ENCODE measurements at places on chromosomes 16 and 17.

DNA sequence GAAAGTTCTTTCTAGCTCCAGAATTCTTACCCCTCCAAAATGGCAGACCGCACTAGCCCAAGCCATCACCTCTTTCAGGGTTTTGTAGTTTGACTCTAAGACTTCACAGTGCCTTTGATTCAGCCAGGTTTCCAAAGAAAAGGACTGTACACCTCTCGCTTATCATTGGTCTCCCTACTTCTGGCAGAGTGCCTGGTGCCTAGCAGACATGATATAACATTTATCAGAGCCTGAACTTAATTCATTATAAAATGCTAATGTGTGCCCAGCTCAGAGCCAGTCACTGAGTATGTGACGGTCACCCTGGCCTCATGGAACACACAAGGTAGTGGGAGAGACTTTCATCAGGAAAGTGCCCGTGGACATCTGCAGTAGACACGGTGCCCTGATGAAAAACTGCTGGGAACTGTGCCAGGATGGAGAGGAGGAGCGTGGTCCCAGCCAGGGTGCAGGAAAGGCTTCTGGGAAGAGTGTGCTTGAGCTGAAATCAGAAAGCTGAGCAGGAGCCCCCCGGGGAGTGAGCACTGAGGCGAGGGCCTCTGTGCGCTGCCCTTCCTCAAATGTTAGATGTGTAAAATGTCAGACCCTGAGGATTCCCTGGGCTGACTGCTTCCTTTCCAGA, 34.3 kb upstream of the LGALS9 start:
- no peak for DNase-seq

DNA sequence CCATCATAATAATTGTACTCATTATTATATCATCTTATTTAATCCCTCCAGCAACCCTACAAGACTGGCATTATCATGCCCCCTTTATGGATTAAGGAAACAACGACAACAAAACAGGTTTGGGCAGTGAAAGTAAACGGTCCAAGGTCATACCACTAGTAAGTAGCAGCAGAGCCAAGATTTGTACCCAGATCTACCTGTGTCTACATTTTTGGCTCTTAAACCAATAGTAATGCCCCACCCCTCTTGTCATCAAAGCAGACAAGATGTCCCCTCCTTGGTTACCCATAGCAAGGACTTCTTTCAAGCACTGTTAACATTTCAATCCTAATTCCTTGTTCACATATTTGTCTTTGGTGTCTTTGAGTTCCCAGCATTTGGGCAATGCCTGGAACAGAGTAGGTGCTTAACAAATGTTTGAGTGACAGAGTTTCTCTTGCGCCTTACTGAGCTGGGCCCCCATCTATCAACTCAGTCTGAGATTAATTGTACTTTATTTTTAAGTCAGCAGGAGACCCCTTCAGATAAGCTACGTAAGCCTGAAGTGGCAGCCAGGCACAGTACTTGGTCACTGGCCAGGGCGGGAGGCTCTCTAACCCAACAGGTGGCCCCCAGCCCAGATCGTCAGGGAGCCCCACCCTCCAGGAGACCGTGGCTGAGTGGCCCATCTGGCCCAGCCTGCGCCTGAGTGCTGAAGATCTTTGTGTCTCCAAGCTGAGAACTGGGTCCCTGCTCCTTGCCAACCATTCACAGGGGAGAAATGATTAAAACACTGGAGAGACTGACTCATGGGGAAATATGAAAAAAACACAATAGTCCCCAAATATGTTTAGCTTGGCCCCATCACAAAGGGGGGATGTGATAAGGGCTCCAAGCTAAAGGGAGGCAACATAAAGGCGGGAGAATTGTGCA, 75.8 kb downstream of the AXIN2 start:
- no peak for DNase-seq

- DNase-seq, result no peak
These were observed 394.1 kb upstream of the TNRC6C start for GRCh38 chr17:77564278-77564920.

DNA sequence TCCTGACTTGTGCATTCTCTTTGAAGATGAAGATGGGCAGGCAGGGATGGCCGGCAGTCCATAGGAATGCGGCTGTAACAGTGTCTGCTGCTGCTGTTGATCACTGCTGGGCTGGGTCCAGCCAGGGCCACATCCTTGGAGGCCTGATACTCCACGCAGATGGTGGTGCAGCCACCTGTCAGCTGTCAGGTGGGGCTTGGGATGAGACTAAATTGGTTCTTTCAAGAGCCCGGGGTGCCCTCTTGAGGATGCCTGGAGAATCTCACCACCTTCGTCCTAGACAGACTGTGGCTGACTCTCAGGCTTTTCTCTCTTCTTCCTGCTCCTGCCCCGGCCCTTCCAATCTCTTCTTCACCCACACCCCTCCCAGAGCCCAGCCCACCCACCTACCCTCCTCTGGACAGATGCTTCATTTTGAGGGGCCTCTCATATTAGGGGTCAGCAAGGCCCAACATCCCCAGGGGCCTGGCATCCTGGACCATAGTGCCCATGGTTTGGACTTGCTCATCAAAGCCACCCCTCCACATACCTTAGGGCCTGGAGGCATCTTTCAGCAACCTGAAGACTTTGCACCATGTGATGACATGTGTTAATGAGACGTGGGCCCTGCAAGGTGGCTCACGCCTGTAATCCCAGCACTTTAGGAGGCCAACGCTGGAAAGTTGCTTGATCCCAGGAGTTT, 19.1 kb downstream of the OSBPL7 start:
- DNase-seq, result peak; percentile 25

GRCh38 chr17:68347380-68347779, 56.1 kb downstream of the ARSG start:
- DNase-seq, result no peak

DNA sequence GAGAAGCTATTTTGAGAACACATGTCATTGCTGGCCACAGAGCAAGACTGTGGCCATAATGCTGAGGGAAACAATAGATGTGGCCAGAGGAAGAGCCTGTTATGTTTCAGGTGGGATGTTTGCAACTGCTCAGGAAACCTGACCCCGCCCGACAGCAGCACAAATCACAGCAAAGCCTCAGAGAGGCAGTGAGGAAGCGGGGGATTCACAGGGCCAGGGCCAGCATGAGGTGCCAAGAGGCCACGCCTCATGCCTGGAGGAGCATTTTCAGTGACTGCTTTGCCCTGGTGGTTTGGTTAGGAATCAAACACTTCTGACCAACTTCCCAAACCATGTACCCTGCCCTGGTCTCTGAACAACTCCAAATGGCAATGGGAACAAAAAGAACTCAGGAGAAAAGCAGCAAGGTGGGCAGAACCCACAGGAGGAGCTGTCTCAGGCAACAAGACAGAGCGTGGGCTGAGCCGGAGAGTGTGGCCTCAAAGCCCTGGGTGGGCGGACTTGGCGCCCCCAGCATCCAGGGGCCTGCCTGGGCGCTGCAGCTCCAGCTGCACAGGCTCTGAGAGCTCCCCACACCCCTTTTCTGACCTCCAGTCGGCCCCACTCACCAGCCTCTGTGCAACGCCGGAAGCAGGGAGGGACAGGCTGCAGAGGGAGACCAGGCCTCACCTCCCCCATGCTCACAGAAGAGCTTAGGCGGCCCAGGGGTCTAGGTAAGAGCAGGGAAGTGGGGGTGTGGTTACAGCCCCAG, 20.6 kb downstream of the HIC1 start:
- peak; percentile 53 for DNase-seq

DNA sequence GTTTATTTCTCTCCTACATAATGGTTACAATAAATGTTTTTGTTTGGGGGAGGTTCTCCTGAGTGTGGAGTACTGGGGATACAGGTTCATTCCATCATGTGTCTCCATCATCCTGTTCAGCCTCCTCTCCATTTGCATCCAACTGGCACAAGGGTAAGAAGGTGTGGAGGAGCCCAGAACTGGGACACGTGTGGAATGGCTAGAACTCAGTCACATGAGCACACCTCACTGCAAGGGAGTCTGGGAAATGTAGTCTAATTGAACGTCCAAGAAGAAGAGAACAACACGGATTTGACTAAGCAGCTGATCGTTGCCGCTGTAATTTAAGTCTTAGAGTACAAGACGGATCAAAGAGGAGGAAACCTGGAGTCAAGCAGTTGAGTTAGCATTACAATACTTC, 6.1 kb downstream of the OR1A1 start:
- no peak for DNase-seq

DNA sequence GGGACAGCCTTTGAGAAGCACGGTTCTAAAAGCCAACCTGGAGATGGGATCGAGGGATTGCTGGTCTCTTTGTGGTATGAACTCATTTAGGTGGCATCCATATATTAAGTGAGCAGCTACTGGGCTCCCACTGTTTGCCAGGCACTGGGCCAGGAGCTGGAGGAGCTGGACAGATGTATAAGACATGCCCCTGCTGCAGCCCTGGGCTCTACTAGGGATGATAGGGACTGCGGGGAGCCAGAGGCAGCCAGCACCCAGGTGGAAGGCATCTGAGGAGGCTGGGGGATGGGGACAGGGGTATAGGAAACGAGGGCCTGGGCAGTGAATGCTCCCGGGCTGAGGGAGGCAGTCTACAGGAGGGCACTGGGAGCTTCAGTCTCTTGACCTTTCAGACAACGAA, 53.0 kb upstream of the MEAK7 start:
- no peak for DNase-seq

- DNase-seq, result peak; percentile 20
These were observed at the start of gene CHD3 for GRCh38 chr17:7888184-7888920. TSS of gene CHD3 (plus strand) at chr17:7888789. CDS start at chr17:7889001, 212 bp downstream.

DNA sequence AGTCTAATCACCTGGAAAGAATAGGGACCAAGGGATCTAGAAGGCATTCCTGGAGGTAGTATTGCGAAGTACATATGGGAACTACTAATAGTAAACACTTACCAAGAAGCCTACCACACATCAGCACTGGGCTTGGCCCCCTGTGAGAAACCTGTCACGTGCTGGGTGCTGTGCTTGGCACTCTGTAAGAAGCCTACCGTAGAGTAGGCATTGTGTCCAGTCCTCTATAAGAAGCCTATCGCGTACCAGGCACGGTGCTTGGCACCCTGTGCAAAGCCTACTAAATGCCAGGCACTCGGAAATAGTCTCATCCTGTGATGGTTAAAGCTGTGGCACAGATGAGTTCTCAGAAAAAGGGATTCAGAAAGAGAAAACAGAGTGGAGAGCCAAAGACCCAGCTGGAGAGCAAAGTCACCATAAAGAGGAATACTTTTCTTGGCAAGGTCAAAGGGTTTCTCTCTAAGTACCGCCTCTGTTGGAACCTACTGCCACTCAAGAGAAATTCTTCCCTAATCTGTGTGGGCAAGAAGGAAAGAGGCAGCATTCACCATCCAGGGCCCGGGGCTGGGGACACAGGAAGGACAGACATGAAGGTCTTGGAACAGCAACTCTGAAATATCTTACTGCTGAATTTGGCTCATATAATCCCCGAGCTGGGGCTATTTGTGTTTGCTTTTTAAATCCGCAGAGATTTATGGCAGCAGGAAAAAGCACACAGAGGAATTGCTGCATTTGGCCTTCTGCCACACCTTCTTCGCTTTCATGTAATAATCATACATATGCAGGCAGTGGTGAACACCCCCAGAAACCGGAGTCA, 81.8 kb downstream of the VAT1L start:
- peak; percentile 33 for DNase-seq

DNA sequence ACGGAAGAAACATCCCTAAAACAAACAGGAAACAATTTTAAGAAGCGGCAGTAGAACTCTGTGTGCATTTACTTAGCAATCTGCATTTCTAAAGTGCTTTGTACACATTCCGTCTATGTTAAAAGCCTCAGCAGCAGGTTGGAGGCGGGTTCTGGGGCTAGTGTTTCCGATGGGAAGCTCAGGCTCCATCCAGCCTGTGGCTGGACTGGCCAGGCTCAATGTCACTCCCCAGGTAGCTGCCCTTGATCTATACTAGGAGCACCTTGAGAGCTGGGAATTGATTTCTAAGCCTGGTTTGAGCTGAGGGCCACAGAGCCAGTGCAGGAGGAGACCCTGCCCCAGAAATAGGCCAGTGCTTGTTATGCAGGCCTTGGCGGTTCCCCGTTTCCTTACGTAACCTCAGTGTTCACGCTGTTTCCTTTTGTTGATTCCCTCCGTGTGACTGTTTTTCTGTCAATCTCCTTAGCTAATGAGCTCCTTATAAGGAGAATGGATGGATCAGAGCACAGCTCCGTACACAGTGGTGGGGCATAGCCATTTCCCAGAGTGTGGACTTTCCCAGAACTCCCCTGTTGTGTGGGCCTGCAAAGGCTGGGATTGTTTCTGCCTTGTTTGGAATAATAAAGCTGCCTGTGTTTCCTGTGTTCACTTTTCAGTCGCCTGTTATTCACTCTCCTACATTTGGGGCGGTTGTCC, 21.4 kb downstream of the ADORA2B start:
- no peak for DNase-seq

DNA sequence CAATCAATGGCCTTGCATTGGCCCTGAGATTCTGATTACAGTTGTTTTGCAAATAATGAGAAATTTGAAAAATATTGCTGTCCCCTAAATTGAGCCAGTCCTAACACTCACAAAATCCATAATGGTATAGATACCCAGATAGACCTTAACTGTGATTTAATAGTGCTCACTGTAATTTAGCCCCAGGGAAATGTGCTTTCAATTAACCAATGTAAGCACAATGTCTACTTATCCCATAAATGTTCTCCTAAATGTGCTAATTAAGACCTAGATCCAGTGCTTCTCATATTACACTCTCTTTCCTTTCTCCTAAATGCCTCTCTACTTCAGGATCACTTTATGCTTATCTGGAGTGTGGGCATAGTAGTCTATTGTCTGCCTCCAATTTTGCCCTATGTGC, 417.8 kb upstream of the CCL2 start:
- no peak for DNase-seq

DNA sequence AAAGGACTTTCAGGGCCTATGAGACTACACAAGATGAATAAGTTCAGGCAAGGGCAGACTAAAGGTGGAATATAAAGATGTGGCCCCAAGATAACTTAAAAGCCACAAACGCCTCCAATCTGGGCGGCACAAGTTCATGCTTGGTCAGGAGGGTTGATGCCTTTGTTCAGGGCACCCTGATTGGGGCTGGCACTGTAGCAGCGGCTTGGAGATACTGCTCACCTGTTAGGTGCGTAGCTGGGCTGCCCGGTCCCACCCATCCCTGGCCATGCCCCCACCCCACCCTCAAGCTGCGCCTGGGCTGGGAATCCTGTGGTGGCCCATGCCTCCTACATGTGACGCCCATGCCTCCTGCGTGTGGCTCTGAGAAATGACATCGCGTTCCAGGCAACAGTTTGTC, 12.5 kb upstream of the SLC13A2 start:
- DNase-seq, result no peak

GRCh38 chr17:47102914-47103313, 86.2 kb downstream of the CDC27 start:
- DNase-seq, result no peak

DNA sequence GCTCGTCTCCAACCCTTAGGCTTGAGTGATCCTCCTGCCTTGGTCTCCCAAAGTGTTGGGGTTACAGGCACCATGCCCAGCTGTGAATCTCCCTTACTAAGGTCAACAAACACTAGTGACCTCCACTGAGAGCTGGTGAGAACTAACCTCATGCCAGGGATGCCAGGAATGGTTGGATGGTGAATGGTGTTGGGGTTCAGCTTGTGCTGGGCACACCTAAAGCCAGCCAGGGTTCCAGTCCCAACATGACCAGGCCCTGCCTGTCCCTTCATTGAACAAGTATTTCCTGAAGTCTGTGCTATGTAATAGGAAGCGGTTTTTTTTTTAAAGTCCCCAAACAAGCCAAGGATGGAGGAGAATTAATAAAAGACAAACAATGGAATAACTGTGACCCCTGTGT, 56.0 kb upstream of the TOB1 start:
- no peak for DNase-seq

- no peak for DNase-seq
These were observed 5.8 kb upstream of the GSE1 start for GRCh38 chr16:85607321-85607765.
